AG04450 (cell line): ENCODE measurements at places on chromosomes 6 and 20. TPM values are rescaled to one million over a fixed set of nuclear protein-coding genes. Genes with fewer than 3 reads are reported as not detected.

DNA sequence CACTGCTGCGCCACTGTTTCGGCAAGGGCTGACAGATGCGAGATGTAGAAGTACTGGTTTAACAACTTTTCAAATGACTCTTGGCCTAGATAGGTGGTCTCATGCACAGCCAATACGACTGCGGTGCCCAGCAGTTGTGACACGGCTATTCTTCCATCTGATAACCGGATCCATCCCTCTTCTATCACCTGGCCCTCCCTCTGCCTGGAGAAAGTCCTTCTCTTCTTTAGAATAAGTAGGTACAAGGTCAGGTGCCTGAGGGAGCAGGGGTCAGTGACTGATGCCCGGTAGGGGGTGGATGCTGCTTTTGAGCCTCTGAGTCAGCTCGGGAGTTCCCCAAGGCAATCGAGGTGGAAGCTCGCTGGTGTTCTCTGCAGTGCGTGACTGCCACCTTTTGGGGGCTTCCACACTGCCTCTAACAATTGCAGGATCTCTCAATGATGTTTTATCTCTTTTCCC is 166.8 kb upstream of the GRIK2 start:
- no peak for DNase-seq

GRCh38 chr6:95994151-95994550 is 21.6 kb upstream of the FUT9 start:
- no peak for DNase-seq

GRCh38 chr6:105994591-105995390 is 91.3 kb upstream of the PRDM1 start:
- no peak for DNase-seq

GRCh38 chr6:137623293-137623692 is 129.1 kb upstream of the OLIG3 start:
- DNase-seq, result no peak

RBPJL gene
- polyA plus RNA-seq, result not detected in 2 replicates

DNA sequence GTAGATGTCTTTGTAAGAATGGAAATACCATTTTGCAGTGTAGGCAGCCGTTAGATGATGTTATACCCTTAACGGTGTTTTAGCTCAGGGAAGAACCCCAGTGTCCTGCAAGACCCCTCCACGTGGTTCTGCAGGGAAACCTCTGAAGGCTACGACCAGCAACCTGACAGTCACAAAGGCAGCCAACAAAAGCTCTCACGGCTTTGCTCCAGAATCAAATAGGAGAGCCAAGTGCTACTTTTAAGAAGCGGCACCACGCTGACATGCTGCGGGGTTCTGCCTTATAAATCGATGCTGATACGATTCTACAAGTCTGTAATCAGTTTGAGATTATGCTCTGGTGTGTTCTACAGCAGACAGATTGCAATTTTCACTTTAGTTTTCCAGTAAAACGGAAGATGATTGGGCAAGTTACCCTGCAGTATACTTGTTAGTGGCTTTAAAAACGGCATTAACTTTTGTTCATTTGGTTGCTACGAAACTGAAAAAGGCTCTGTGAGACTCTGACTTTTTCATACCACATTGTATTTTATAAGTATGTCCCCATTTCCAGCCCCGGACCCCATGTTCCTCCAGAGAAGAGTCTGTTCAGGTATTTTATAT is 312.9 kb downstream of the SAMD5 start:
- no peak for DNase-seq

IMPG1 gene
- polyA plus RNA-seq, result 0.15 TPM in 1 of 2 replicates, not detected in the other

CPNE5 gene
- polyA plus RNA-seq, result 0.06 and 0.10 TPM in 2 replicates

DNA sequence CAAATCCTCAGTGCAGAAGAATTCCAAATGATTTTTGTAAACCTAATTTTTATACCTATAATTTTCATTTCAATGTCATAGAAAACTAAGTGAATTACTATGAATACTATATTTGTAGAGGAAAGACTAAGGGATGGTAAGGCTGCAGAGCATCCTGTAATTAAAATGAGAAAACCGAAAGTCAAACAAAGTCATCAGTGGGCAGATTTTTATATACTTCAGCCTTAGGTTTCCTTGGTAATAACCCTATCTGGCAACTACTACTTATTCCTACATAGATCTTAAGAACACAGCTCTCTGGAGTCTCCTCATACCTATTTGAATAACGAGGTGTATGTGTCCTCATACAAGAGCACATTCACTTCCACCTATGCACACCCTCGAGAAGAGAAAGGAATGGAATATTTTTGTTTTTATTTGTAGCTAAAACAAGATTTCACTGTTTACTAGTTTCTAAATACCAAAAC is 117.9 kb upstream of the SGK1 start:
- no peak for DNase-seq

CTCFL gene
- polyA plus RNA-seq, result not detected in 2 replicates

DNA sequence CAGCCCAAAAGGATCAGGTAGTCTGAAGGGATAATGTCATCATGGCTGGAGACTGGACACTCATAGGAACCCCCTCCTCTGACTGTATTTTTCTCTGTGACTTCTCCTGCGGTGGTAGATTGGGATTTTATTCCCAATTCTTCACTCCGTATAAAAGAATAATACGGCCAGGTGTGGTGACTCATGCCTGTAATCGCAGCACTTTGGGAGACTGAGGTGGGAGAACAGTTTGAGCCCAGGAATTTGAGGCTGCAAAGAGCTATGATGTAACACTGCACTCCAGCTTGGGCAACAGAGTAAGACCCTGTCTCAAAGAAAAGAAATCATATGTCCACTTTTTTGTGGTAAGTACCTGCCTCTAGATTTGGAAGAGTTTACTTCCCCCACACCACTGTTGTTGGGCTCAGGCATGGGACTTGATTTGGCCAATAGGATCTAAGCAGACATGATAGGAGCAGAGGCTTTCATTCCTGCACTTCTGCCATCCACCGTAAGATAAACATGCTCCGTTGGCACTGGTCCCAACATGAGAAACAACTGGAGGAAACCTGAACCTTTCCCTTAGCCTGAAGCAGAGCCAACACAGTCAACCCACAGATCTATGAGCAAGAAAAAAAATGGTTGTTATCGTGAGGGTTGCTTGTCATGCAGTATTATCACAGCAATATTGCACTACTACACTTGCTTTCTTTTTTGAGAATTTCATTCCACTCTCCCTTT is 82.0 kb downstream of the JPH2 start:
- DNase-seq, result peak; percentile 74

GRCh38 chr20:61046721-61047351 is 205.2 kb upstream of the CDH4 start:
- no peak for DNase-seq

DNA sequence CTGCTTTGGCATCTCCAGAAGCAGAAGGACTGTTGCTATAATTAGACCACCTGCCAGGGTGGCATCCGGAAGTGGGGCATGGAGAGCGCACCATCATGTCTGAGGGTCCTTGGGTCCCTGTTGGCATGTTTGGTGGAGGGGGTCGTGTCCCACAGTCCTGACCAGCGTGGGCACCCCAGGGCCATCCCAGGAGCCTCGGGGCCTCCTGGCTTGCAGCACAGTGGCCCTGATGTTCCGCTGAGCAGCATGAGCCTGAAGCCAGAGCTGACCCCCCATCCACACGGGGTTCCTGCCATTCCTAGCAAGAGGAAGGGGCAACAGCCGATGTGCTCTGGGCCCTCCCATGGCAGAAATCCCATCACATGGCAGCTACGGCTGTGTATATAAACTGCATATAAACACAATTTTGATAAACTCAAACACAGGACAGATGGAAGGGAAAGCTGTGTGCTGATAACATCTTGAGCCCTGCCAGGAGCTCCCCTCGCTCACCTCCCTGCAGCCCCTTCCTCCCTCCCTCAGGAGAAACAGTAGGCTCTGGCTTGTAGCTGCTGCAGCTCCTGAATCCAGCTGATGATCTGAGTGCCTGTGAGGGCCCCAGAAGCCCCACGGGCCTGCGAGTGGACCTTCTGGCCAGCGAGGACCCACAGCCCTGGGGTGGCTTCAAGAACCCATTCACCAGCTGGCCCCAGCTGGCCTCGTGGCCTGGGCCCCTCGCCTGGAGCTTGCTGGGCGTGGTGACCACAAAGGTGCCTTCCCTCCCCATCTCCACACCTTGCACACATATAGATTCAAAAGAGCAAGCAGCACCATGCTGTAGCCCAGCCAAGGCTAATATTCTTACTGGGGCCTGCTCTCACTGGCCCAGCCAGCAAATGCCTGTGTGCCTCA is 321.6 kb downstream of the CDH4 start:
- DNase-seq, result no peak

- DNase-seq, result no peak
Measured at GRCh38 chr6:89581689-89582088, 56.9 kb downstream of the LYRM2 start.

DNA sequence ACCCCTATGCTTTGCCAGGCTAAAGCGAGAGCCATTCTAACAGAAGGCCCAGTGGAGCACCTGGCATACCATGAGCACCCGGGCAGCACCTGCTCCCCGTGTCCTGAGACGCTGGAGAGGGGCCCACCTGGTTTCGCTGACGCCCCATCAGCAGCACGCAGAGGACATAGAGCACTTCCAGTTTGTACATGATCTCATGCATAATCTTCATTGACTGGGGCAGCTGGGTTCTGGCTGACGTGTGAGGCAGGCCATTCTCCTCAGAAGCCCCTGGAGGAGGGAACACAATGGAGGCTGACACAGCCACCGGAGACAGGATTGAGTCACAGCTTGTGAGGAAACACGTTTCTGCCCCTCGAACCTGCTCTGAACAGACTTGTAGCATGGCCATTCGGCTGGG is 65.4 kb downstream of the MYH7B start:
- no peak for DNase-seq

MATN4 gene
- 0.04 TPM in 1 of 2 replicates, not detected in the other for polyA plus RNA-seq

PHACTR1 gene
- polyA plus RNA-seq, result not detected in 2 replicates

BPIFB4 gene
- polyA plus RNA-seq, result not detected in 2 replicates

DNA sequence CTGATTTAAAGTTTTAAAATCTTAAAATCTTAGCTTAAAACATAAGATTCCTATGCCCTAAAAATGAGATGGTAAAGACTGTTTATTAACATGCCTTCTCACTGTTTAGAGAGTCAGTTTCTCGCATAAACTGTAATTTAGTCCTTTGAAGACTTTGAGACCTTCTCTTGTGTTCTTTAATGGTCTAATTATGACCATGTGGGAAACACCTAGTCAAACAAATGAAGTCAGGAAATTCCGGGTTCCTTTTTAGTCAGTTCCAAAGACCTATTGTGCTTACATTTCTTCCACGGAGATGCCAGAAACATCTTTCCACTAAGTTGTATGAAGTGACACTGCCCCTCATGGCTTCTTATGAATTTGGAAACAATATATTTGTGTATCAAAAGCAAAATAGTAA is 64.2 kb upstream of the KIF25 start:
- no peak for DNase-seq

- DNase-seq, result no peak
Measured at GRCh38 chr6:37820718-37821079, 1.2 kb downstream of the ZFAND3 start.

- DNase-seq, result no peak
Measured at GRCh38 chr6:13924146-13924948, 405 bp upstream of the RNF182 start.

BPIFB1 gene
- polyA plus RNA-seq, result not detected in 2 replicates

DNA sequence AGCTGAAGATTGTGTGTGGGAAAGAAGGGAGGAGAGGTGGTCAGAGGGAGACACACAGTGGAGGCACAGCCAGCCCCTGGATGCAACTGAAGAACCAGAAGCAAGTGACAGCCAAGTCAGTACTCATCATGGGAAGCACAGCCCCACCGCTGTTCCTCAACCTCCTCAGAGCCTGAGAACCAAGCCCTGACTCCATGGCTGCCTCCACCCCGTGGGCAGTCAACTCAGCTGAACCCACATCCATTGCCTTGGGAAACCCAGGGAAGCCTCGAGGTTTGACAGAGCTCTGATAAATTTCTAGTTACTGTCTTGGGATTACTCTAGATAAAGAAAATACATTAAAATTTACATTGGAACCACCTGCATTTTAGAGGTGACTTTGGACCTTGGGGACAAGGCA is 29.6 kb downstream of the ALDH5A1 start:
- DNase-seq, result no peak

DNA sequence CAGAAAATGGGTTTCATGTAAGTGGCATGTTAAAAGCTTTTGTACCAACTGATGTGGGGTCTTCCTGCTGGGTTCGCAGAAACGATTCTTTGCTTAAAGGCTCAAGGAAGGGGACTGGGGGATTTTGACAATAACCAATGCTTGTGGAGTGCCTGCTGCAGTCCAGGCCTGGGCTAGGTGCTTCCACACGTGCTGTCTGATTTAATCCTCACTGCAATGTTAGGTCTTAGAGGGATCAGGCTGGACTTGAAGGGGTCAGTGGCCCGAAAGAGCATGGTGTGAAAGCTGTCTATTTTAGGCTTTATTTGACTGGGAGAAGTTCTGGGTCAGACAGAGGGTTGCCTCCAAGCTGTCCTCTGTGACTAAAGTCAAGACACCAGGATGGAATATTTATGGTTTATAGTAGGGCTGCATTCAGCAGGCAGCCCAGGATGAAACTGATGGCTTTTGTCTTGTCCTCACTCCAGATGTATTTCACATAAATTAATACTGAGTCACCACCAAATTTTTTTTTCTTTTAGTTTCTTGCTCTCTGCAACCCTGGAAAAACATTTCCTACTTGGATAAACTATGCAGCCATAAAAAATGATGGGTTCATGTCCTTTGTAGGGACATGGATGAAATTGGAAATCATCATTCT is 219.1 kb downstream of the ZMYND8 start:
- no peak for DNase-seq

- no peak for DNase-seq
Measured at GRCh38 chr20:49490689-49491088, 8.2 kb upstream of the KCNB1 start.

DNA sequence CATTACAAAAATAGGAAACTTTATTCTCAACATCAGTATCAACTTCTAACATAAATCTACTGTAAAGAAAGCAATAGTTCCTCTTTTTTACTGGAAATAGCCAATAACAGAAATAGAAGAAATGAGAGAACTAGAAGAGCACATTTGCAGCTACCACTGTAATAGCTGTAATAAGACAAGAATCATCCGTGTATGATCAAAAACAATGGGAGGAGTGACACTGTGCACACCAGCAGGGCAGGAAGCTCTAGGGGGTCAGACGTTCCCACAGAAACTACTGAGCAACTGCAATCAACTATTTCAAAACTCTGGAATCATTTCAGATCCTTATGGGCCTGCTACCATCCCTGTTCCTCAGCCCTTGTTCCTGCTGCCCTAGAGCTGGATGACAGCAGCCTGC is 43.7 kb downstream of the NINL start:
- no peak for DNase-seq

GRCh38 chr6:111481836-111482187 is 1.2 kb downstream of the REV3L start:
- DNase-seq, result no peak

DNA sequence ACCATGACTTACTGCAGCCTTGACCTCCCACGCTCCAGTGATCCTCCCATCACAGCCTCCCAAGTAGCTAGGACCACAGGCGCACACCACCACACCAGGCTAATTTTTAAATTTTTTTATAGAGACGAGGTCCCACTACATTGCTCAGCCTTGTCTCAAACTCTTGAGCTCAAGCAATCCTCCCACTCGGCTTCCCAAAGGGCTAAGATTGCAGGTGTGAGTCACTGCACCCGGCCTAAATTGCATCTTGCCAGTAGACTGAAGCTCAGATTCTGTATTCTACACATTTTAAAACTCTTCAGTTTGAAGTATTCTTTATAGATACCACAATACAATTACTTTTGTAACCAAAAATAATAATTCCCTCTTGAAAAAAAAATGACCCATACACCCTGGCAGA is 11.4 kb downstream of the NUDT3 start:
- no peak for DNase-seq

SLX4IP gene
- polyA plus RNA-seq, result 2.1 and 2.8 TPM in 2 replicates
